A549 treated with AZD2906 at 1 μM for 4 hours (cell line): ENCODE measurements at places on chromosomes 6 and 20. TPM values are rescaled to one million over a fixed set of nuclear protein-coding genes. Genes with fewer than 3 reads are reported as not detected.

The TCF15 gene
- not detected in 5 replicates for total RNA-seq

The NKX2-2 gene
- not detected in 5 replicates for total RNA-seq

The CST3 gene
- 240 to 466 TPM (median 438 TPM) in 5 replicates for total RNA-seq

The THBD gene
- 119 to 156 TPM (median 134 TPM) in 5 replicates for total RNA-seq

The MOXD1 gene
- total RNA-seq: 1.3 to 1.7 TPM (median 1.5 TPM) in 5 replicates

The PTCHD4 gene
- 0.02 to 0.05 TPM (median 0.04 TPM) in 4 of 5 replicates, not detected in the other for total RNA-seq

The POM121L2 gene
- total RNA-seq: not detected in 5 replicates

The BEND6 gene
- total RNA-seq: 0.68 to 1.1 TPM (median 0.84 TPM) in 5 replicates

The RWDD2A gene
- 1.4 to 1.9 TPM (median 1.6 TPM) in 5 replicates for total RNA-seq

The RPP21 gene
- 52.8 to 77.3 TPM (median 67.2 TPM) in 5 replicates for total RNA-seq

The OXT gene
- total RNA-seq: not detected in 5 replicates

The CARMIL1 gene
- total RNA-seq: 7.4 to 10.0 TPM (median 8.1 TPM) in 5 replicates

The BACH2 gene
- 0.51 to 1.2 TPM (median 1.1 TPM) in 5 replicates for total RNA-seq

The MAFB gene
- 0.10 to 0.46 TPM (median 0.24 TPM) in 5 replicates for total RNA-seq

The HSPA12B gene
- 0.40 to 0.77 TPM (median 0.60 TPM) in 5 replicates for total RNA-seq

The FYN gene
- 3.2 to 4.9 TPM (median 4.6 TPM) in 5 replicates for total RNA-seq

The TAGAP gene
- total RNA-seq: not detected in 5 replicates

The ATXN1 gene
- 1.6 to 2.7 TPM (median 2.4 TPM) in 5 replicates for total RNA-seq

The ID4 gene
- 0.48 to 1.0 TPM (median 0.86 TPM) in 5 replicates for total RNA-seq

The SSTR4 gene
- 0.43 to 0.96 TPM (median 0.79 TPM) in 5 replicates for total RNA-seq

The HEY2 gene
- total RNA-seq: 0.03 to 0.10 TPM (median 0.05 TPM) in 4 of 5 replicates, not detected in the other

The TSPYL4 gene
- 2.7 to 3.7 TPM (median 3.1 TPM) in 5 replicates for total RNA-seq

The CD109 gene
- total RNA-seq: 45.5 to 70.4 TPM (median 63.8 TPM) in 5 replicates

The SPATA25 gene
- total RNA-seq: 0.23 to 0.48 TPM (median 0.30 TPM) in 5 replicates

The SNAI1 gene
- 8.2 to 12.9 TPM (median 11.8 TPM) in 5 replicates for total RNA-seq

The SLPI gene
- total RNA-seq: 10.1 to 16.1 TPM (median 11.6 TPM) in 5 replicates

The GZF1 gene
- 9.8 to 12.1 TPM (median 10.5 TPM) in 5 replicates for total RNA-seq

The CD93 gene
- 0.01 TPM in 2 of 5 replicates, not detected in the others for total RNA-seq

The RGL2 gene
- 11.4 to 13.2 TPM (median 12.3 TPM) in 5 replicates for total RNA-seq

The RSPH4A gene
- total RNA-seq: 0.12 to 0.20 TPM (median 0.15 TPM) in 5 replicates

The CST9 gene
- total RNA-seq: not detected in 5 replicates

The GMNN gene
- 56.8 to 65.6 TPM (median 58.7 TPM) in 5 replicates for total RNA-seq

The EYS gene
- 0.02 to 0.11 TPM (median 0.10 TPM) in 4 of 5 replicates, not detected in the other for total RNA-seq

The BMP7 gene
- 0.19 to 0.90 TPM (median 0.63 TPM) in 5 replicates for total RNA-seq

The C20orf141 gene
- 0.23 to 0.49 TPM (median 0.31 TPM) in 4 of 5 replicates, not detected in the other for total RNA-seq

The PRIM2 gene
- 10.8 to 12.6 TPM (median 11.5 TPM) in 5 replicates for total RNA-seq

The SAMD3 gene
- not detected in 5 replicates for total RNA-seq

The FAXC gene
- total RNA-seq: 5.9 to 7.8 TPM (median 6.1 TPM) in 5 replicates

The TBXT gene
- total RNA-seq: not detected in 5 replicates

The CCN2 gene
- 157 to 273 TPM (median 207 TPM) in 5 replicates for total RNA-seq

The MUC22 gene
- 0.01 to 0.03 TPM (median 0.02 TPM) in 5 replicates for total RNA-seq

The TFAP2B gene
- total RNA-seq: not detected in 5 replicates

The RGS19 gene
- 39.1 to 53.5 TPM (median 50.3 TPM) in 5 replicates for total RNA-seq

The SMPDL3A gene
- total RNA-seq: 3.1 to 3.7 TPM (median 3.6 TPM) in 5 replicates

The NHLRC1 gene
- 1.3 to 1.9 TPM (median 1.6 TPM) in 5 replicates for total RNA-seq

The STMND1 gene
- total RNA-seq: not detected in 5 replicates

The ZFP64 gene
- 18.9 to 20.0 TPM (median 19.6 TPM) in 5 replicates for total RNA-seq

The ARG1 gene
- not detected in 5 replicates for total RNA-seq

The CRISP3 gene
- not detected in 5 replicates for total RNA-seq

The BPIFB1 gene
- total RNA-seq: 0.03 to 0.15 TPM (median 0.07 TPM) in 5 replicates

The PTGIS gene
- 0.01 to 0.03 TPM (median 0.02 TPM) in 4 of 5 replicates, not detected in the other for total RNA-seq

The WFDC10B gene
- not detected in 5 replicates for total RNA-seq

The LY6G6D gene
- total RNA-seq: not detected in 5 replicates

The OARD1 gene
- total RNA-seq: 17.1 to 20.7 TPM (median 18.7 TPM) in 5 replicates

The ZSCAN12 gene
- total RNA-seq: 1.3 to 1.9 TPM (median 1.6 TPM) in 5 replicates

The SLC13A3 gene
- 0.02 to 0.14 TPM (median 0.08 TPM) in 4 of 5 replicates, not detected in the other for total RNA-seq

The CLPSL2 gene
- 0.53 to 2.0 TPM (median 1.00 TPM) in 5 replicates for total RNA-seq
